ENCODE measurements at places on chromosomes 7 and 10.

- no peak for DNase-seq
These were observed 24.7 kb upstream of the FEZF1 start for GRCh38 chr7:122329145-122329802.

DNA sequence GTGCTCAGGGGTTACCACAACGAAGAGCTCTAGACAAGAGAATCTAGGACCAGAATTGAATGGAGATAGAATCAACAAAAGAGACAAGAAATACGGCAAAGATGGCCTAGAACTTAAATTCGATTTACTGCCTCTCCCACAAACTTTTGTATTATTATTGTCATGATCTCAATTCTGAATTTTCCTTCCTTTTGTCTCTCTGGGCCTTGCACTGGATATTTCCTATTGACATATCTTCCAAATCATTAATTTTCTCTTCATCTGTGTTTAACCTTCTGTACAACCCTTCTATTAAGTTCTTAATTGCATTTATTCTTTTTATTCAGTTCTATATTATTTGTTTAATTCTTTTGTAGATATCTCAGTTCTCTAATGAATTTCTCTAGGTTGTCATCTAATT, 28.4 kb downstream of the VSTM4 start:
- DNase-seq: no peak

GRCh38 chr7:29236649-29237048, 42.1 kb downstream of the CHN2 start:
- DNase-seq: no peak

DNA sequence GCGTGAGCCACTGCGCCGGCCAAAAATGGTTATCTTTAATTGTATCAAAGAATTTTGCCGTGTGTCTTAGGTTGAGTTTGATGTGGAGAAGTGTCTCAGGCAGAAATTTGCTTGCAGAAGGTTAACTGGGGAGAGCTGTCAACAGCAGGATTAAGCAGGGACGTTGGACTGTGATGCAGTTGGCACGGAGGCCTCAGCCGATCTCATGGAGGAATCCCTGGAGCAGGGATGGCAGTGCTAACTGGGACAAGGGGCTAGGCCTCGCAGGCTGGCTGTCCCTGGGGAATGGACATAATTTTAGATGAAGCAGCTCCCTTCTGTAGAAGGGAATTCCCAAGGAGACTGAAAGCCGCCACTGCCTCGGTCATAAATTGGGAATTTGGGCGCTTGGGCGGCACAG, 12.3 kb upstream of the KIF5B start:
- DNase-seq: no peak

DNA sequence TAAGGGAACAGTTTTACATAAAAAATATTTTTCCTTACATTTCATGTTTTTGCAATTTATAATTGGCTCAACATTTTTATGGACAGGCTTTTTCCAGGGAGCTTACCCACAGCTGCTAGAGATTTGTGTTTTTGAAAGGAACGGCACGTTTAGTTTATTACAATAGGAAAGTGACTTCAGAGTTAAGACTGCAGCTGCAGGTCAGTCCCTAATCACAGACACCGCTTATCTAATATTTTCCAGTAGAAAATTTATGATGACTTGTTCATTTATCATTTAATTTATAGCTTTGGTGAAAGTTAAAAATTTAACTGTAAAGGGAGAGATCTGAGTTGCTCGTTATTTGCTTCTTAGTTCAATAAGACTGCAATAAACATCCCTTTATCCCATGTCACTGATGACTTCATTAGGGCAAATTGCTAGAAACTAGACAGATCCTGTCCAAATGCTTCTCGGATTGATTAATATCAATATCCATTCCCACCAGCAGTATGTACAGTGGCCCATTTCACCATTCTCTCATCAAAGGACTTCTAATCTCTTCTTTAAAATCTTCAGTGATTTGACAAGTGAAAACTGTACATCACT, 97.0 kb upstream of the ODAD2 start:
- no peak for DNase-seq

All from esophagus squamous epithelium (tissue), 5 donors.